ENCODE measurements at places on chromosomes 7 and 10. TPM values are rescaled to one million over a fixed set of nuclear protein-coding genes. Genes with fewer than 3 reads are reported as not detected.

Gene TMEM184A
- total RNA-seq = 56.7 TPM

Gene SPDYE2B
- not detected for total RNA-seq

Gene GTPBP10
- 12.6 TPM for total RNA-seq

Gene PRSS2
- not detected for total RNA-seq

Gene GRM3
- not detected for total RNA-seq

Gene TRIM74
- not detected for total RNA-seq

Gene HOXA5
- 6.3 TPM for total RNA-seq
